ENCODE measurements at places on chromosomes 16 and 17.

DNA sequence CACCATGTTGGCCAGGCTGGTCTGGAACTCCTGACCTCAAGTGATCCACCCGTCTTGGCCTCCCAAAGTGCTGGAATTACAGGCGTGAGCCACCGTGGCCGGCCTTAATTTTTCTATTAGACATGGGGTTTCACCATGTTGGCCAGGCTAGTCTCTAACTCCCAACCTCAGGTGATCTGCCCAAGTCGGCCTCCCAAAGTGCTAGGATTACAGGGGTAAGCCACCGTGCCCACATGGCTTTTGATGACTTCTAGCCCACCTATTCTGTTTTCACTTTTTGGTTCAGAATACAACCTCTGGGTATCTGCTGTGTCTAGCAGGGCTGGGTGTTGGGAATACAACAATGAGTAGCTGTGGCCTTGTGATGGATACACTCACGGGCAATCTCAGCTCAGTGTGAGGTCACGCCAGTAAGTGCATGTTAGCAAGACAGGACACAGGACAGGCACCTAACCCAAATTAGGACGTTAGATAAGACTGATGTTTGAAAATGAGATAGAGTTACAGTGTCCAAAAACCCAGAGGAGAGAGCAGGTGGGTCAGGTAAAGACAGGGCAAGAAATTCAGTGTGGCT lies 14.1 kb upstream of the YWHAE start:
- DNase-seq, result no peak

DNA sequence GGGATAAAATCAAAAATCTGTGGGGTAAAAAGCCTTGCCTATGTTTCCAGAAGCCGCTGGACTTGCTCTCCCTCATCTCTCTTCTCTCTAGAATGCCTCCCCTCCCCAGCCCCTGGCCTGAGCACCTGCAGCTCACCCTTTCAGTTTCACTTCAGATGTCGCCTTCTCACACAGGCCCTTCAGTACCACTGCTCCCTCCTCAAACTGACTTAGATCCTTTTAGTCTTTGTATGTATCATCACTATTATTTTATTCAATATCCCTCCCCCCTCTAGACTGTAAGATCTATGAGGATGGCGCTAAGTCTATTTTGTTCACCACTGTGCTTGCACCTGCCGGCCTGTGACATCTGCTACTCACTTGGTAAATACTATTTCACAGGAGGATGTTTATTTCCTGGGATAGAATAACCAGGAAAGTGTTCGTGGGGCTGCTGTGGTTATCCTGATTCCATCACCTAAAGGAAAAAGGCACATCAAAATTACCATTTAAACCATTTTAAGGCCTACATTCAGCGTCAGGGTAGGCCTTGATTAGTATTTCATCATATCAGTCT lies 122.3 kb downstream of the MRTFB start:
- DNase-seq, result no peak

GRCh38 chr16:49567950-49568349 lies 194.3 kb downstream of the C16orf78 start:
- no peak for DNase-seq

- peak; percentile 79 for DNase-seq
Observed at GRCh38 chr17:33024688-33025486, 33.2 kb downstream of the SPACA3 start.

DNA sequence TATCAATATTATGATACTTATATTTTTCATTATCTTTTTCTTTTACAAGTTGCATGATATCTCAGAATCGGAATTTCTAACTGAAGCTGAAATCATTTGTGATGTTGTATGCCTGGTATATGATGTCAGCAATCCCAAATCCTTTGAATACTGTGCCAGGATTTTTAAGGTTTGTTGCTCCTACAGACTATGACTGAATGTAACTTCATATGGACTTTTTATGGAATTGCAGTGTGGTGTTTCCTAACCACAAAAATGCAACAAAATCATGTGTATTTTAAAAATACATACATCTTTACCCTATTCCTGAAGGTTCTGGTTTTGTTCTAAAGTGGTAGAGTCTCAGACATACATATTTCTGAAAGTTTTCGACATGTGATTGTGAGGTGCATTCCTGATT lies 58.8 kb upstream of the RHBDL3 start:
- no peak for DNase-seq

DNA sequence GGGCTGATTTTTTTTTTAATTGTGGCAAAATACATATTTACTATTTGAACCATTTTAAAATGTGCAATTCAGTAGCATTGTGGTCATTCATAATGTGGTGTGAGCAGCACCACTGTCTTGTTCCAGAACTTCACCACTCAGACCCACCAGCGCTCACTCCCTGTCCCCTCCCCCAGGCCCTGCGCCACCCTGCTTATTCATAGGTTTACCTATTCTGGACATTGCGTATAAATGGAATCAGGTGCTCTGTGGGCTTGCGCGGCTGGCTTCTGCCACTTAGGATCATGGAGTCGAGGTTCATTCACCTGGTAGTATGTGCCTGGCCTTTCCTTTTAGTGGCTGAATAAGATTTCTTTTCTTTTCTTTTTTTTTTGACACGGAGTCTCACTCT lies 59.4 kb downstream of the NT5M start:
- no peak for DNase-seq

Data from DMS 273 treated with DMSO at 0.1 percent for 48 hours (cell line).